ENCODE measurements at places on chromosomes 3 and 15. TPM values are rescaled to one million over a fixed set of nuclear protein-coding genes. Genes with fewer than 3 reads are reported as not detected.

DNA sequence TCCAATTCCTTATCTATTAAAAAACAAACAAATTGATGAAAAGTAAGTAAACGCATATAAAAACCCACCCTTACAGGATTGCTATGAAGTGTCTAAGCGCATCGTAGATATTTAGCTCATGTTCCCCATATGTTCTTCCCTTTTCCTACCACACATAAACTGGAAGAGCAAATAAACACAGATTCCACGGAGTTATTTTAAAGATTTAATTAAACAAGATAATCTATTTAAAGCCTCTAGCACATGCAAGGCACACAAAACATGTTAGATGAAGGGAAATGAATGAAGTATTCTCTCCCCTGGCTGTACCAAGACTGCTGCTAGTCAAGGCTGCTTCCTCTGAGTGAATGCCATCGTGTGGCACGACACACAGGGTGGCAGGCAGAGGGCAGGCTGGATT lies 78.4 kb upstream of the FGF12 start:
- no peak for DNase-seq

GRCh38 chr15:100461049-100461448 lies 67.7 kb downstream of the CERS3 start:
- no peak for DNase-seq

- DNase-seq = no peak
Observed at GRCh38 chr3:127162947-127163645, 29.8 kb upstream of the PRR23E start.

DNA sequence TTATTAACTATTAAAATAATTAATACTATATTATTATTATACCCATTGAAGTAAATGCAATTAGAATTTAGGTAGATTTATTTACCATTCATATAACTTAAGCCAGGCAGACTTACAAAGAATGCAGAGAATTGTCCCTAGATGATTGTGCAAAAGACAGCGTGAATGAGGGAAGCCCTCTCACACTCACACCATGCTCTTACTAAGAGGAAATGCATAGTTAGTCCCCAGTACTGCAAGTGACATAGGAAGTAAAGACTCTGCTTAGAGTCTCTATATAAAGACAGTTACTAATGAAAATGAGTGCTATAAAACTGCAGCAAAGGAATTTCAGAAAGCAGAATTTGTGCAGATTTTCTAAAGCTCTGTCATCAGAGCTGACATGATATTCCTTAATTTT lies 270.4 kb downstream of the ZBBX start:
- no peak for DNase-seq

- DNase-seq = no peak
Observed at GRCh38 chr15:82031871-82032270, 13.9 kb downstream of the MEX3B start.

DNA sequence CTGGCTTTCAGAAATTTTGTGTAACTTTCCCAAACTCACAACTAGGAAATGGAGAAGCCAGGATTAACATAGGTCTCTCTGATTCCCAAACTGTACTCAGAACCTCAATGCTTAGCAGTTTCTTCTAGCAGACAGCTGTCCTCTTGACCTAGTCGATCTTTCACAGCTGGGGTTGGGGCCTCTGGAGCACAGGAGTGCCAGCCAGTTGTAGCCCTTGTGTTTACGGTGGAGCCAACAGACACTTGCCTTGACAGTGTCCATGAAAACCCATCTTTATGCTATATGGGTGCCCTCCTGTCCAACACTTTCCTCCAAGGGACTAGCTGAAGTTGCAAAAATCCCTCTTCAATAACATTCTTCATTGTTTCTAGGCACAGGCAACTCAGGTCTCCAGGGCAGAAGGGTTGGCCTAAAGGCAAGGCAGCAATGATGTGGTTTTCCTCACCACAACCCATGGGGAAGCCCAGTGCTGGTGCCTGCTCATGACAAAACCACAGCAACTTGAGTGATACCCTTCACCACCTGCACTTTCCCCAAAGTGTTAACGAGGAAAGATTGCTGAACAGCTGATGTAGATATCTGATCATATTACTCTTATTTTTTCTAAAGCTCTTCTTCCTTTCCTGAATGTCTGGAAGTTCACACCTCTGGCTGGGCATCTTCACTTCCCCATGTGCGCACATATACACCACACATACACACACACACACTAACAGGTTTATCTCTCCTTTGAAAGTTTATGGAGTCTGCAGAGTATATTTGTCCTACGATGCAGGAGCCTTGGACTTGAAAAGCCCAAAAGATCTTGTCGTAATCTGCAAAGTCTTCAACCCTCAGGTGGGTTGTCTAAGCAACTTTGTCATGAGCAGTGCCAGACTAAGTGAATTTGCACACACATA lies 11.0 kb upstream of the KNG1 start:
- DNase-seq = no peak

- peak; percentile 84 for DNase-seq
Observed at GRCh38 chr3:50248387-50248786, 12.4 kb downstream of the GNAI2 start.

DNA sequence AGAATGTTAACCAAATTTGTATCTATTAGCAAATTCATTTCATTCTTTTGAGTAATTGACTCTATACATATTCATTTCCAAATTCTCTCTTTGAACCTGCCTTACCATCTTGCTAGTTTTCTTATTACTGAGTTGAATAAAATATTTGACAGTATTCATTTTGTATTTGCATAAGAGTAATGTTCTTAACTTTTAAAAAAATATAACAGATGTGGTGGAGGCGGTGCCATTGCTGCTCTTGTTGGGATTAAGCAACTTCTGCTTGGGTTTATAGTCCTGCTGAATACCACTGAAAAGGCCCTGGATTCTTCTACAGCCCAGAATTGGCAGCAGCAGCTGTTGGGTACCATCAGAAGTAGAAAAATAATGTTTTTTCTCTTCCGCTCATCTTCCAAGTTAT lies 148.9 kb upstream of the PEX5L start:
- DNase-seq = no peak

DNA sequence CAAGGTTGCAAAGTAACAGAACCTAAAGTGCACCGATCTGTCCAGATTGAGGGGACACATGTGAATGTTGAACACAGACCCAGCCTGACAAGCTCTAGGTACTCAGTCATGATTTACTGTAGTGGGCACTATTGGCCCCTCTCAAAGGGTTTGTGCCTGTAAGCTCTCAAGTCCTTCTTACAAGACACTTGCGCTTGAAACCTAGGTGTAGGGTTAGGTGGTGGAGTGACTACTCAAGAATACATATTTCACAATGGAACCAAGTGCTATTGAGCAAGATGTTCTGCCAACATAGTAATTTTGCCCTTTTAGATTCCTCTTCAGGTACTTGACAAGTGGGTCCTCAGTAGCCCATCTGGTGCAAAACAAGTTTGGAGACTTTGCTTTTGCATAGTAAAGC lies 169.9 kb downstream of the AKAP13 start:
- DNase-seq = no peak

- DNase-seq = no peak
Observed at GRCh38 chr3:21159543-21159906, 591.5 kb downstream of the ZNF385D start.

DNA sequence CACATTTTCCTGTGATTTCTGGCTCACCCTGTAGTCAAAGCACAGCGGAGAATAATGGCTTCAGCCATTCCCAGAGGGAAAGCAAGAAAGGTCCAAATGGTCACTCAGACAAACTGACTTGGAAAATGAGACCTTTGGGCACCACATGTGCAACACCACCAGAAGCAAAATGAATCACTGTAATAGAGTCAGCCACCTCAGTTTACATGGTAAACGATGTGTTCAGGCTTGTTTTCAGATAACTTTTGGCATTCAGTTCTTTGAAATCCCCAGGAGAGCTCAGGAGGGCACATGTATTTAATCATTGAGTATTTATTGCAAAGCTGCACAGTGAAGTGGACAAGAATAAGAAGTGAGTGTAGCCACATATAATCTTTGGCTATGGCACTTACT lies 38.4 kb upstream of the ALCAM start:
- no peak for DNase-seq

DNA sequence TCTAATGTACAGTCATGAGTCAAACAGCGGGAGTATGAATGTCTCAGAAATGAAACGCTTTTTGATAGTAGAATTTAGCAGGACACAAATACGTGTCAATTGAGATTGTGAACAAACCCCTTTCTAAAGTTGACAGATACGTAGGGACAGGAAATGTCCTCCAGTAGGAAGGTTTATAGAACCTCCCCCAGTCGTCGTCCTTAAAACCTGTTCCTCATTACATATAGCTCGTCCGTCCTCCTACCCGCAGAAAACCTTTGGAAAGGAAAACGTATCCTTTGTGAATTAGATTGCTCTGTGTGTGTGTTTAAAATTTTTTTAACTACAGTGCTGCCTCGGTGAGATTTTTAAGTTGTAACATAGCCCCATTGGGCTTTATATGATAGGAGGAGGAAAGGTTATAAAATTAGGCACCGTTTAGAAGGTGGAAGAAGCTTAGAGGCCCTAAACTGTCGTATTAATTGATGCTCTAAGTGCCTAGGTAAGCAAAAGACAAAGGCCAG lies 4.1 kb downstream of the UBE2E1 start:
- no peak for DNase-seq

GRCh38 chr3:113659101-113659541 lies 37.3 kb downstream of the USF3 start:
- no peak for DNase-seq

DNA sequence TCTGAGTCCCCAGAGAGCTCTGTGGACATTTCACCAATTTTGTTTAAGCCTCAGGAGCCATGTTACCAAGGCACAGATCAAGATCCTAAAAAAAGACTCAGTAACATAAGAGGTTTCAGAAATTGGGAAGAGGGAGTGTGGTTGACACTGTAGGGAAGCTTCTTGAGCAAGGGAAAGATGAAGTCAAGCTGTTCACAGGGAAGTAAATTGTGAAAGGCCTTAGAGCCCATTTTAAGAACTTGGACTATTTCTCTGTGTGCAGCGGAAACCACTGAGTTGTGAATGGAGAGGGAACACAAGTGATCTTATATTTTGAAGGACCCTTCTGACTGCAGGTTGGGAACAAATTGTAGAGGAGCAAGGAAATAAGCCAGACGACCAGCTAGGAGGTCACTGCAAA lies 18.7 kb downstream of the BCL2A1 start:
- no peak for DNase-seq

GRCh38 chr3:141844108-141844507 lies 32.3 kb upstream of the ATP1B3 start:
- no peak for DNase-seq

- no peak for DNase-seq
Observed at GRCh38 chr3:46059432-46059831, 32.1 kb upstream of the XCR1 start.

GRCh38 chr3:147653367-147653923 lies 244.3 kb downstream of the ZIC1 start:
- no peak for DNase-seq

GRCh38 chr3:194782698-194783404 lies 97.2 kb downstream of the FAM43A start:
- DNase-seq = no peak

DNA sequence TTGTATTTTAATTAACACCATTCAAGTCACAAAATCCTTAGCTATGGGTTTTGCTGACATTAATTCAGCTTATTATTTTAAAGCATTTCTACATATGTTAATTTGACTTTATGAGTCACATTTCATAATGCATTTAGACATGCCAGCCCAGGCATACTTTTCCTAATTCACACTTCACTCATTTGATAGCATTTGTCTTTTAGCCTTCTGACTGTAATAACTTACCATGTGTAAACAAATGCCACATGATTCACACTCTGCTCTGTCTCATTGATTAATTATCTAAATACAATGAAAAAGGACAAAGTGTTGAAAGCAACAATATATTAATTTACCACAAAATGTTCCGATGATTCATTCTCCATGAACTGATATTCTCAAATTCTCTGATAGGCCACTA lies 927.8 kb upstream of the EPHA6 start:
- DNase-seq = no peak

- DNase-seq = no peak
Observed at GRCh38 chr15:72339777-72340177, 19.8 kb upstream of the CELF6 start.

DNA sequence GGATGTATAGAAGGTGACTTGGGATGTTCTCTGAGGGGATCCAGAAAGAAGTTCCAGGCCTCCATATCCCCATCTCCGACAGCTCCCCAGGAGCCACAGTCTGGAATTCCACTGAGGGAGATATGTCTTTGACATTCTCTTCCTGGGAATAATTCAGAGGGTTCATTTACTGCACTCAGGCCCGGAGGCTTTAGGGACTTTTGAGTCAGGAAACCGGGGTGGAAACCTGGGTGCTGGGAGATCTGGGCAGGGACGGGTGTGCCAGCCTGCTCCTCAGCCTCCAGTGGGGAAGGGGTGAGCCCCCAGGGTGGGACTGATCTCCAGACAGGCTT lies 147.7 kb downstream of the SMAD6 start:
- DNase-seq = no peak

DNA sequence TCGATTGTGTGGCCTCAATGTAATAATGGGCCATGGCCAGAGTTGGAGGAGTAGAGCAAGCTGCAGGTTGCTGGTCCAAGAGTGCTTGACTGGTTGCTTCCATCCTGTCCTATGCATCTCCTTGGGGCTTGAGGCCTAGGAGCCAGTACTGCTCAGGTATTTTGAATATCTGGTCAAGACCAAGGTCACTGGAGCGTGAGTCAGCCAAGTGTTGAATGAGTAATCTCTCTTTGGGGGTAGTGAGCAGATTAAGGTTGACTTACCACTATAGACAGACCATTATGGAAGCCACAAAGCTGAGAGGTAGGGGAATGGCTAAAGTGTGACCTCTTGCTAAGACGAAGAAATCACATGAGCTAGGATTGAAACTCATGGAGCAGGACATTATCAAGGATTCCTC lies 9.4 kb upstream of the PARP6 start:
- no peak for DNase-seq

DNA sequence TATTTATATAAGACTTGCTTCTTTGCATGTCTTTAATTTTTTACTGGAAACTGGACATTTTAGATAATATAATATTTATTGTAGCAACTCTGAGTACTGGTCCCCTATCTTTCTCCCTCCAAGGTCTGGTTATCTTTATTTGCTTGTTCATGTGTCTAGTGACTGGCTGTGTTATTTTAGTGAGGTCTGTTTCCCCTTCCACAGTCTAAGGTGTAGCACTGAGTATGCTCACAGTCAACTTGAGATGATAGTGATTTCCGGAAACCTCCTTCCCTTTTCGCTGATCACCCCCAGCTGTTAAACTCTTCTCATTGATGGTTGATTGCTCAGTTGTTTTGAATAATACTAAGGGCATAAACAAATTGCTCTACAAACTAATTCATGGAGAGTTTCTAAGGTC lies 37.0 kb downstream of the PCNP start:
- no peak for DNase-seq

GRCh38 chr15:71775856-71776255 lies 34.5 kb upstream of the NR2E3 start:
- no peak for DNase-seq

FAM174B gene
- 16.0 TPM for total RNA-seq

TGM5 gene
- 0.84 TPM for total RNA-seq

ARNT2 gene
- total RNA-seq = 7.5 TPM

CEP97 gene
- total RNA-seq = 11.9 TPM

LRRC49 gene
- total RNA-seq = 15.2 TPM

CASR gene
- total RNA-seq = not detected

NANOGP8 gene
- total RNA-seq = 1.2 TPM

GAP43 gene
- 1.1 TPM for total RNA-seq

BFSP2 gene
- not detected for total RNA-seq

ADAMTS17 gene
- 1.8 TPM for total RNA-seq

SCG5 gene
- total RNA-seq = 2.6 TPM

CLSTN2 gene
- total RNA-seq = 20.6 TPM

BTLA gene
- total RNA-seq = 0.99 TPM

POLR2M gene
- total RNA-seq = 119 TPM

CYP1A1 gene
- total RNA-seq = not detected

Data from aorta (tissue), 5 donors.